ENCODE measurements at places on chromosomes 1 and 21.
A peak's percentile ranks its signal among the peaks of the same experiment; 100 is the strongest.

GRCh38 chr1:23556635-23557470, 2.4 kb downstream of the ID3 start:
- DNase-seq, result no peak

GRCh38 chr1:180193141-180194047, 36.7 kb upstream of the LHX4 start:
- no peak for DNase-seq

- DNase-seq, result no peak
Measured at GRCh38 chr1:235304549-235305451, 23.2 kb downstream of the ARID4B start.

DNA sequence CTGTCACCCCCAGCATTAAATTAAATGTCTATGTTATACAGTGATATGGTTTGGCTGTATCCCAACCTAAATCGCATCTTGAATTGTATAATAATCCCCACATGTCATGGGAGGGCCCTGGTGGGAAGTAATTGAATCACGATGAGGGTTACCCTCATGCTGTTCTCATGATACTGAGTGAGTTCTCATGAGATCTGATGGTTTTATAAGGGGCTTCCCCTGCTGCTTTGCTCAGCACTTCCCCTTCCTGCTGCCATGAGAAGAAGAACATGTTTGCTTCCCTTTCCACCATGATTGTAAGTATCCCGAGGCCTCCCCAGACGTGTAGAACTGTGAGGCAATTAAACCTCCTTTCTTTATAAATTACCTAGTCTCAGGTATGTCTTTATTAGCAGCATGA, 445.7 kb downstream of the MRPL39 start:
- DNase-seq, result no peak

DNA sequence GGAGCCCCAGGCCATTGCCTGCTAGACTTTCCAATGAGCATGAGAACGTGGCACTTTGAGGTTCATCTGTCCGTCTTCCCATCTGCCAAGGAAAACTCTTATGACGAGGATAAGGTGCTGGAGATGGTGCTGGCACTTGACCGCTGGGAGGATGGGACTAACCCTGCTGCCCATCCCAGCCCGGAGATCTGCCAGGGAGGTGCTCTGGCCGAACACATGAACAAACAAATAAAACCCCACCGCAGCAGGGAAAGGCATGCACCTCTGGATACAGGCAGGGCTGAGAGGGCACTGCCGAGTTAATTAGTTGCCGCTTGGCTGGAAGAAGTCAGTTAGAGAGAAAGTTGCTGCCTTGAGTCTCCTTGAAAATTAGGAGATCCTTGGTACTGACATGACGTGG, 308.4 kb downstream of the AJAP1 start:
- DNase-seq, result no peak

DNA sequence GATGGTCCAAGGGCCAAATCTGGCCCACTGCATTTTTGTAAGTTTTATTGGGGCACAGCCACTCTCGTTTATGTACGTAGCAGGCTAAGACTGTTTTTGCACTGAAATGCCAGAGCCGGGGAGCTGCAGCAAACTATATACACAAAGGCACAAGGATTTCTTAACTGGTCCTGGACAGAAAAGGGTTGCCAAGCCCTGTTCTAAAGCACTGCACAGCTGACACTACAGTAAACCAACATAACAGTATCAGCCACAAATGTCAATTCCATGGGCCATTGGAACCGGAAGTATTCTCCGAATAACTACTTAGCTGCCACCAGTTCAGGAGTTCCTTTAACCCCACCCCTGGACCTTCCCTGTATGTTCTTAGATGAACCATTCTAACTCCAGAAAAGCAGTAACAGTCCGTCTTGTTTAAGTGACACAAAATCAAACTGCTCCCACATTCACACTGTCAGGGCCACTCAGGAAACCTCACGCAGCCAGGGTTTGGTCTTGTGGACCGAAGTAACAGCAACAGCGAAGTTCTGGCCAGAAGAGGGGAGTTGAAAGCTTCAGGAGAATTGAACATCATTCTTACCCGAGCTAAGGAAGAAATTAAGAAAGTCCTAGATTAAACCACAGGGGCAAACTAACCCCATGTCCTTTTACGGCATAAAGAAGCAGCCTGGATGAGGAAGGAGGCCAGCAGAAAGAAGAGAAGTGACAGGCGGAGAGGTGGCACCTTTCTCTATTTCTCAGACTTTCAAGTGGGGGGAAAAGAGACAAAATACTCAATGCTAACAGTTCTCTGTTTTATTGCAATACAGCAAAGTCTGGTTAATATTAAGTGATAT, 49.2 kb downstream of the COQ8A start:
- no peak for DNase-seq

DNA sequence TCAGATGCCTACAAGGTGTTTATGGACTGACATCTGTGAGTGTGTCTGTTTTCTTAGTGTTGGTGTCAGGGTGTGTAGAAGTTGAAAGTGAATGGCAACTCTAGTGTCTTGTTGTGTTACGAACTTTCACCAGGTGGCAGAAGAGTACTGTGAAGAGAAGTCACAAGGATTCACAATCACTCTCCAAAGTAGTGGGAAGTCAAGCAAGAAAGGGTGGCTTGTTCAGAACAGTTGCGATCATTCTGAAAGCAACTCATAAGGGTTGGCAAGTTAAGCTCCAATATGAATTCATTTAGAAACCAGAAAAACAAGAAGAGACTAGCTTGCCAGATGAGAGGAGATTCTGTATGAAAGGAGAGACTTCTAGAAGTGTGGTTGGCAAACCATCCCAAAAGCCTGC, 86.1 kb downstream of the FASLG start:
- DNase-seq, result no peak

DNA sequence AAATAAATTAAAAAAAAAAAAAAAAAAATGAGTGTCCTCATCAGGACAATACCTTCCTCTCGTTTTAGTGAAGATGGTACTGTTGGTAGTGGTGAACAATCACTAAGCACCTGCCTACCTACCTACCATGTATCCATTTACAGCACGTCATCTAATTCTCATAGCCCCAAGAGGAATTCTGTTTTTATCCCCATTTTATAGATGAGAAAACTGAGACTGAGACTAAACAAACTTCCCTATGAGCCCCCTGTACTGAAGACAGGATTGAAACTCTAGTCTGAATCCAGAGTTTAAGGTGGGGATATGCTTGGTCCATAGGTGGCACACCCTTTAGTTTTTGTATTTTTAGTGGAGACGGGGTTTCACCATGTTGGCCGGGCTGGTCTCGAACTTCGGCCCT, 17.3 kb upstream of the THEMIS2 start:
- no peak for DNase-seq

DNA sequence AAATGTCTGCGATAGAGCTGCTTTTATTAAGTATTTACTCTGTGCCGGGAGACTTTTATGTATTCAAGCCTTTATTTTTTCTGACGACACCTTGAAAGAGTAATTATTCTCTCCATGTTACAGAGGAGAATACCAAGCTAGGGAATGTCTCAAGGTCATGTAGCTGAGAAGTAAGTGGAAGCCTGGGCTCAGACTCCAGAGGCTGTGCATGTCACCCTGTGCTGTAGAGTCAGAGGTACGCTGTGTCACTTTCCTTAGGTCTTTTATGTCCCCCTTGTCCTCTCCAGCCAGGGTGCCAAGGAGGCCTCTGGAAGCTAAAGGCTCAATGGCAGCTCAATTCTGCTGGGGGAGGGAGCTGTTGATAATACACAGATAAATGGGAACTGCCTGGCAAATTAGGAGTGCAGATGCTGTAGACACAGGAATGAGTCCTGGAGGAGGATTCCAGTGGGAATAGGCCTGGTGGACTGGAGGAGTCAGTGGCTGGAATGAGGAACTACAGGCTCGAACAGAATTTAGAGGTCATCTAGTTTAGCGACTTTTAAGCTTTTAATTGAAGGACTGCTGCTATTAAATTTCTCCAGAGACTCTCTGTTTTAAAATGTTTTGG, 9.3 kb upstream of the IL19 start:
- DNase-seq, result no peak

DNA sequence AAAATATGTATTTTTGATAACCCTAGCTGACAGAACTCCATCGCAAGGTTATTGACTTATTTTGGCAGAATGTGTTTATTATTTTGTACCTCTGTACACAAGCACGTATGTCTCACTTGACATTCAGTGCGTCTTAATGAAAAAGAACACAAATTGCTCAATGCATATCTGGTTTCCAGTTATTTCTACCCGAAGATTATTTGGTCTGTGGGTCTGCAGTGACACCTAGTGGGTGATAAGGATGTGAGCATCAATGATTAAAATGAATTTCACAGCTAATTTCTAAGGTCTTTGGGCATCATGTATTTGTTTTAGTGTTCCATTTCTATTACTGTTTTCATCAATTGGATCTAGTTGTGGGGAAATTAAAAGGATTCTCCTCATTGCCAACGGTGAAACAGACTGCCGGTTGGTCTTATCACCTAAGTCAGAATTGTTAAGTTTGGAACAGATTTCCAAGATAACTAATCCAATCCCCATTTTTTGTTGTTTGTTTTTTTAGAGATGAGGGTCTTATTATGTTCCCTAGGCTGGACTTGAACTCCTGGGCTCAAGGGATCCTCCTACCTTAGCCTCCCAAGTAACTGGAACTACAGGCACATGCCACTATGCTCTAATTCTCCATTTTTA, 13.9 kb downstream of the DDX20 start:
- no peak for DNase-seq

DNA sequence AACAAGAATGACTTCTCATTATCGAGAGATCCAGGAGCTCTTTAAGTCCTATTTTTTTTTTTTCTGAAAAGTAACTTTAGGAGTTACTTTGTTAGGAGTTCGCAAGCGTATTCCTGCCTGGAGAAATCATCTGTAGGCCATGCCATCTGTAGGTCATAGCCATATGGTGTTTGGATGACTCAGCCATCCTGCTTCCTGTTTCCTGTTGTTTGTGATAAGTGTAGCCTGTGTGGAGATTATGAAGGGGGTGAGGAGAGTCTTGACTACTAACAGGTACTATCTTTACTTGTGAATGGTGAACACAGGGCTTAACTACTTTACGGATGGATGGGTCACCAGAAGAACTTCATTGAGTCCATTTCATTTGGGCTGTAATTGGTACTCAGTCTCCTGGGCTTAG, 327.2 kb downstream of the PTPRU start:
- DNase-seq, result no peak

GRCh38 chr21:35019631-35020032, 29.5 kb downstream of the RUNX1 start:
- DNase-seq, result no peak

GRCh38 chr1:239952348-239953308, 139.1 kb upstream of the FMN2 start:
- DNase-seq, result no peak

- DNase-seq, result no peak
Measured at GRCh38 chr1:44223187-44223610, 9.9 kb downstream of the DMAP1 start.

- DNase-seq, result no peak
Measured at GRCh38 chr21:20250337-20250736, 747.9 kb upstream of the NCAM2 start.

- DNase-seq, result no peak
Measured at GRCh38 chr21:27244352-27244751, 277.5 kb upstream of the ADAMTS5 start.

DNA sequence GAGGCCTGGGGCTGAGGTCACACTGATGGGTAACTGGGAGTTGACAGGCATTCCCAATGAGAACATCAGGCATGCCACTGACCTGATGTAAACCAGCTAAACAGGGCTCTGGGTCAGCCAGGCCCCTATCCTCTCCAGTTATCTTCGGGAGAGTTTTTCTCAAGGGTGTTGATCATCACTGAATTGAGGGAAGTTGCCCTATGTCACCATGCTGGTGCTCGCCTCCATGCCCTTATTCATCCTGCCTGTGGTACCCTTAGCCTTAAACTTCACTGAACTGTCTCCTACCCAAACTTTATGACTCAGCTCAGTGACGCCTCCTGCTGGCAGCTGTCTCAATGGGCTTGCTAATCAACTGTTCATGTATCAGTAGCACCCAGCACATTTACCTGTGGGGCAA, 80.7 kb upstream of the TNR start:
- DNase-seq, result no peak

- DNase-seq, result no peak
Measured at GRCh38 chr1:216553040-216553439, 129.8 kb upstream of the USH2A start.

GRCh38 chr1:36446271-36446670, 4.0 kb downstream of the OSCP1 start:
- no peak for DNase-seq

- no peak for DNase-seq
Measured at GRCh38 chr1:174200746-174201145, 41.4 kb downstream of the RABGAP1L start.

DNA sequence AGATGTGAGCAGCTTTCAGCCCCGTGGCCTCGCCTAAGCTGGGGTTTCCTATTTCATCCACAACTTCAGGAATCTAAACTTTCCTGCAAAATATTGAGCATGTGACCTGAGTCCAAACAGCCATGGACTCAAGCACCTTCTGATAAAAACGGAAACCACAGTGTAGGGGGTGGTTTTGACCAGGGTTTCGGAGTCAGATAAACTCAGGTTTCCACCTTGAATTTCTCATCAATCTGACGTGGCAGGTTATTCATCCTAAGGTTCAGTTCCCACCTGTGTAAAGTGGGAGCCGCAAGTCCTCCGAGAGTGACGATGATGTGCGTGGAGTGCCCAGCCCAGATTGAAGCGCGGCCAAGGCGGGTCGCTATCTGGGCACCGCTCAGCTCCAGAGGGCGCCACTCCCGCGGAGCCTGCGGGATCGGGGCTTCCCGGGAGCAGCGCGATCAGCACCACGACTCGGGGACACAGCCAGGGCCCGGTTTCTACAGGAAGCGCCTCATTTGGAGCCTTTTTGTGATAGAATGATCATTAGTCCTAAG, 871 bp upstream of the ETS2 start:
- DNase-seq, result peak; percentile 6

DNA sequence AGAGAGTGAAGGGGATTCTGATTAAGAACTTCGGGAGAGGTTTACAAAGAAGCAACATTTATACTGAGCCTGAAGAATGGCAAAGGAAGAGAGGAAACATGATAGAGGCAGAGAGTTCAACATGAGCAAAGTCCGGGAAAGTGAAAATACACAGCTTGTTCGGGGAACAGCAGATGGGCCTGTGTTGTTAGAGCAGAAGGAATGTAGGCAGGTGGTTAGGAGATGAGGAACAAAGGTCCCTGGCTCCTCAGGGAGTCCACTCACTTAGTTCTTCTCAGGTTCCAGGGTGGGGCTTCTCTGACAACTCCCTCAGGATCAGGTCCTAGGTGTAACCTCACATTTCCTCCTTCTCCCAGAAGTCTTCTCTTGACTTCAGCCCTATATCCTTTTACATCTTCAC, 5.1 kb upstream of the ZNF326 start:
- DNase-seq, result no peak

- no peak for DNase-seq
Measured at GRCh38 chr1:211633524-211633846, 41.9 kb downstream of the NEK2 start.

Measured in stimulated activated CD8-positive, alpha-beta memory T cell treated with anti-CD3 and anti-CD28 coated beads, Interleukin-15, amount 100 ng/mL, for 24 hours (primary cell).